ENCODE measurements at places on chromosomes 7 and 10.

GRCh38 chr10:8138471-8138870, 84.0 kb downstream of the GATA3 start:
- no peak for DNase-seq

DNA sequence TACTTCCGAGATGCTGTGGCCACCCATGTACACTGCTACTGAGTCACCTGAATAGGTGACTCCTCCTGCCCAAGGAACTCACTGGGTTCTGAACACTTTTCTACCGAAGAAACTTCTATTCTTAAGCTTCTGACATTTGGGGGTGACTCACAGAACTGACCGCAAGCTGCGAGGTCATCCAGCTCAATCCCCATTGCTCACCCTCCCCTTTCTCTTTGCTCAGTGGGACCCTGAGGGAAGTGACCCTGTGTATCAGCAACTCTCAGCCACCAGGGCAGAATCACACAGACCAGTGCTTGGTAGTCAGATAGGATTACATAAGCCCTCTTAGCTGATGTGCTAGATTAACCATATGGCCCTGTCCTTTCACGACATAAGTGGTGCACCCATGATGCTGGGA, 46.3 kb downstream of the INSYN2A start:
- peak; percentile 39 for DNase-seq

- no peak for DNase-seq
Observed at GRCh38 chr10:104622175-104622574, 18.9 kb upstream of the SORCS3 start.

DNA sequence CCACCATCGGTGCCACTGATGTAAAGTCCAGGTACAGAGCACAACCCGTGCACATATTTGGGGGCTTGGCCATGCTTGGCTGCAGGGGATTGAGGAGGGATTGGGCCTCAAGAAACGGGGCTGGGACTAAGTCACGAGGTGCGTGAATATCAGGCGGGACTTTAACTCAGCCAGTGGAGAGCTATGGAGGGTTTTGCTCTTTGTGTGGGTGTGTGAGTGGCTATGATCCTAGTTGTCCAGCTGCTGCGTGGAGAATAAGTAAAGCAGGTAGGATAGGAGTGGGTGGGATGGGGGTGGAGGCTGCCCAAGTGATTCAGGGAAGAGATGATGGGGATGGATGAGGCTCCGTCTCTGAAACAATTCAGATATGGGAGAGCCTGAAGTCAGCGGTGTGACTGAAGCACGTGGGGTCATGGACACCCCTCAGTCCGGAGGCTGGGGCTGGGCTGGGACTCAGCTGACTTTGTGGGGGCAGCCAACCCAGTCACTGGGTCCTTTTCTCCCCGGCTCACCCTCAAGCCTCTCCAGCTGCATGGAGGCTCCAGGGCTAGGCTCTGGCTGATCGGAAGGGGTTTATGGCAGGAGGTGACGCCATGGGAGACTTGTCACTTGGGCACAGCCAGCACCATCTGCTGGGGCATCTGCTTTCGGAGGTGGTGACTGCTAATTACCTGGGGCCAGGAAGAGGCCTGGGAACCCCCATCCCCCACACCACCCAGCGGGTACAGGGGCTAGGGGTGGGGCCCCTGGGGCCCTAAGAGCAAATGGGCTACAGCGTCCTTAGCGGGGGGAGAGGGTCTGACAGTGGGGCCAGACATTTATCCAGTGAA, 1.7 kb upstream of the LFNG start:
- peak; percentile 74 for DNase-seq

GRCh38 chr7:11228515-11228914, 254.8 kb downstream of the PHF14 start:
- DNase-seq = no peak

DNA sequence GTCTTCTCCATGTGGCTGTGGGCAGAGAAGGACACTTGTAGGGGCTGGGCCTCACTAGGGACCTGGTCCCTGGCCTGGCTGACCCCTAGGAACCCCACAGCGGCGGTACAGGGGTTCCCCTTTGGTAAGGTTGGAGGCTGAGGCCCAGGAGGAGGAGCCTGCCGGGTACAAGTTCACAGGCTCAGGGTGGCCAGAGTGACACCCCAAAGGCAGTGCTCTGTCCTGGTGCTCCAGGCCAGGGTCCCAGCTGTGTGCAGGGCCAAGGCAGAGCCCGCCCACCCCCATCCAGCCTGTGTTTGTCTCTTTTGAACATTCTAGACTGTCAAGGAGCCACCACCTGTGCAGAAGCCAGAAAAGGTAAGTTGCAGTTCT, 23.3 kb downstream of the ANTXRL start:
- DNase-seq = no peak

- no peak for DNase-seq
Observed at GRCh38 chr7:151964951-151965350, 8.7 kb downstream of the GALNTL5 start.

DNA sequence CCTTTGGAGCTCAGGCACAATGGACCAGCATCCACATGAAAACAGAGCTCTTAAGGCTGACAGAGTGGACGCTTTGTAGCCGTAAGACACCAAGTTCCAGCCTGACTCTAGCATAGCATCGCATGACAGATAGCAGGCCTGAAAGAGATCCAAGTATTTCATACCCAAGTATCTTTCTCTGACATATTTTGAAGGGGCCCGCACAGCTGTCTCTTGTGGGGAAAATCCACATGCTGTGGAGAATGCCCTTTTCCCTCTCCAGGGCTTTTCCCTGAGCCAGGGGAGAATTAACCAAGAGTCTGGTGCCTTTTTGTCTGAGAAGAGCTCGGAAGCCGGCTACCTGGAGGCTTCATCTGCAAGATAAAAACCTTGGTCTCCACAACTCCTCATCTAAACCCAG, 51.0 kb downstream of the CFAP46 start:
- no peak for DNase-seq

- no peak for DNase-seq
Observed at GRCh38 chr7:87199700-87200450, 19.7 kb downstream of the TMEM243 start.

- DNase-seq = peak; percentile 72
Observed at GRCh38 chr7:143381427-143382125, 431 bp downstream of the ZYX start.

GRCh38 chr10:69943292-69943820, 109.3 kb upstream of the MACROH2A2 start:
- DNase-seq = no peak

DNA sequence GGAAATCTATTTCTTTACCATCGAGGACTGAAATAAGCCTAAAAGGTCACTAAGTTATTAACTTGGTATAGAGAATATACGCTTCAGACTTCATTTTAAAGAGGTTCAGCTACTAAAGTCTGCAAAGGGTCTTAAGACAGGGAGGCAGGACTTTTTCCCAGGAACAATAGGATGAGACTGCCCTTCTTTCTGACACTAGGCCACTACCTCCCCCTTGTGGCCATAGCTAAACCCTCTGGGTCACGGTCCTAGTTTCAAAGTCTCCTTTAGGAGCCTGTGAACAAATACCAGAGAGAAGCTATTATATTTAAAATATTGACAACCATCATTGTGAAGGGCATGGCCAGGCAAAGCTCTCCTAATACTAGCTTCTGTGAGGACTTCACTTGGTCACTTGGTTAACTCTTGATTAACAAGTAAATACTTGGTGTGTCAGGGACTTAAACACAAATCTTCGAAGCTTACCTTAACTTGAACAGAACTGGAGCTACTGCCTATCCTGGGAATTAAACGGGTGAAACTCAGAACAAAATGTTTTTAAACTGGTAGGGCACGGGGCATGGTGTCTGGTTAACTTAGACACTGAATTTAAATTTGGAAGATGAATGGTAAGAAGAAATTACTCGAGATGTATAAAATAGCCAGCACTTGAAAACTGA, 75.6 kb downstream of the CCDC6 start:
- DNase-seq = peak; percentile 57

DNA sequence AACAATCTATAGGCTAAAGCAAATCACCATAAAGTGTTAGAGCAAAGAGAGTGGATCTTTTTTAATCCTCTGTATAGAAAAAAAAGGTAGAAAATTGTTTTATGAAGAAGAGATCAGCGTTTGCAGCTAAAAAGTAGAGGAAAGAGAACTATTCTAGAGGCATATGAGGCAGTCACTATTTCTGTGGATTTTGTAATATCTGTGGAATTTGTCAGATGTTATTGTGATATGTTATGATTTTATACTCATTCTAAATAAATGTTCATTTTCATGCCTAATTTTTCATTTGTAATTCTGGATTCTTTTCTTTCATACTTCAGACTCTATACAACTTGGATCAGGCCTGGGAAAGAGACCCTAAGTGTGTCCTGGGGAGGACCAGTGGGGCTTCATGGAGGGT, 295.0 kb upstream of the LYZL1 start:
- no peak for DNase-seq

GRCh38 chr7:33040803-33041516, 21.6 kb downstream of the NT5C3A start:
- DNase-seq = no peak

- DNase-seq = no peak
Observed at GRCh38 chr7:78760620-78761355, 692.7 kb downstream of the MAGI2 start.

- DNase-seq = no peak
Observed at GRCh38 chr10:119342335-119342734, 135.0 kb downstream of the GRK5 start.

- DNase-seq = no peak
Observed at GRCh38 chr10:92418221-92418620, 127.3 kb downstream of the MARCHF5 start.

Data from H7 (cell line).